ENCODE measurements at places on chromosomes 2 and 18.

GRCh38 chr2:199409759-199410529 is 47.8 kb downstream of the SATB2 start:
- no peak for DNase-seq

GRCh38 chr2:233124421-233125080 is 64.4 kb downstream of the INPP5D start:
- DNase-seq = no peak

- no peak for DNase-seq
Observed at GRCh38 chr2:69123182-69123581, 110.2 kb downstream of the ANTXR1 start.

DNA sequence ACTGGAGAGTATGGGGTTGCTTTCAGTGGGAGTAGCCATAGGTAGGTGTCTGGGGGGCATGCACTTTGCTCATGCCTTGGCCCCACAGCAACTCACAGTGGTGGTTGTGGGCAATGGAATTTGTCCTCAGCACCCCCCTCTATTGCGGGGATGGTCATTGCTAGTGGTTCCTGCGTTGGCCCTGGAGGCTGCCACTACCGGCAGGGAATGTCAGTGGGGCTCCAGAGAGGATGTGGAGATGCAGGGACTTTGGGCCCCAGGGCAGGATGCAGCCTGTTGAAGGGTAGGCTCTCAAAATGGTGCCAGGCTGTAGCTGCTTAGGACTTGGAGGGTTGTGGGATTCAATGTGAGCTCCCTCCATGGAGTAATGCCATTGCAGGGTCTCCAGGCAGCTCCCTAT is 125.0 kb downstream of the XRCC5 start:
- no peak for DNase-seq

- DNase-seq = no peak
Observed at GRCh38 chr2:133026536-133027177, 356.7 kb upstream of the LYPD1 start.
